ENCODE measurements at places on chromosomes 11 and 22.

DNA sequence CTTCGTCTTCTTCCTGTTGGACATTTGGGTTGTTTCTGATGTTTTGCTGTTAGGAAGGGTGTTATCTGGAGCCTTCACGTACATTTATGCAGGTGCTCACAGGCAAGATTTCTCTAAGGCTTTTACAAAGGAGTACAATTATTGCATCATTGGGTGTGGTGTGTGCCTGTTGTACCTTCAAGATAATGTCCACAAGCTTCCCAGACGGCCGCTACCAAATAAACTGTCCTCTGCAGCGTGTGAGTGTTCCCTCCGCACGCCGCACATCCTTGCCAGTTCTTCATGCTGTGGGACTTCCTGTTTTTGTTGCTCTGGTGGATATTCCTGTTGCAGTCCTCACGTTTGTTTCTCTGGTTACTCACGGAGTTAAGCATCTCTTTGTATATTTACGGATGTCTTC lies 133.3 kb downstream of the TBC1D22A start:
- no peak for DNase-seq

GRCh38 chr11:88360141-88360540 lies 22.6 kb upstream of the CTSC start:
- no peak for DNase-seq

- DNase-seq = peak; percentile 68
Observed at GRCh38 chr11:78253797-78254196, 65.1 kb downstream of the USP35 start.

GRCh38 chr22:32932176-32932575 lies 126.0 kb downstream of the SYN3 start:
- peak; percentile 56 for DNase-seq

- DNase-seq = no peak
Observed at GRCh38 chr22:36937319-36938027, 24.0 kb downstream of the CSF2RB start.

- no peak for DNase-seq
Observed at GRCh38 chr11:107591378-107592230, 657 bp downstream of the ELMOD1 start.

DNA sequence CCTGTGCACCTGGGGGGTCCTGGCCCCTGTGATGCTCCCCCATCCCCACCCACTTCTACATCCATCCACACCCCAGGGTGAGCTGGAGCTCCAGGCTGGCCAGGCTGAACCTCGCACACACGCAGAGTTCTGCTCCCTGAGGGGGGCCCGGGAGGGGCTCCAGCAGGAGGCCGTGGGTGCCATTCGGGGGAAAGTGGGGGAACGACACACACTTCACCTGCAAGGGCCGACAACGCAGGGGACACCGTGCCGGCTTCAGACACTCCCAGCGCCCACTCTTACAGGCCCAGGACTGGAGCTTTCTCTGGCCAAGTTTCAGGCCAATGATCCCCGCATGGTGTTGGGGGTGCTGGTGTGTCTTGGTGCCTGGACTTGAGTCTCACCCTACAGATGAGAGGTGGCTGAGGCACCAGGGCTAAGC lies 20.0 kb upstream of the TALDO1 start:
- DNase-seq = no peak

DNA sequence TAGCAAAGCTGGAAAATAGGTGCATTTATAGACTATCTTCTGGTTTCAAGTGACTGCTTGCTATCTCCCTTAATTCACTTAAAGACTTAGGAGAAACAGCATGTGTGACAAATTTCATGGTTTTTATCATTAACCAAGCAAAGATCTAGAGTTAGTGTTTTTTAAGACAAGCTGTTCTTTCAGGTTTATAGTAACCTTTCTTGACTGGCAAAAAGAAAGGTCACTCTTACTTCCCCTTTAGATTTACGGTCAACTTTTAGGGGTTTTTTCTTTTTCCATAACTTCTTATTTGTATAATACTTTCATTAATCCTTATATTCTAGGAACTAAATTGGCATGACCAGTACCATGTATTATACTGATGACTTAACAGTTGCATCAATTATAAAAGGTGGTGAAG lies 46.6 kb downstream of the KDM2A start:
- no peak for DNase-seq

- peak; percentile 78 for DNase-seq
Observed at GRCh38 chr11:123122341-123122740, 60.4 kb upstream of the HSPA8 start.

DNA sequence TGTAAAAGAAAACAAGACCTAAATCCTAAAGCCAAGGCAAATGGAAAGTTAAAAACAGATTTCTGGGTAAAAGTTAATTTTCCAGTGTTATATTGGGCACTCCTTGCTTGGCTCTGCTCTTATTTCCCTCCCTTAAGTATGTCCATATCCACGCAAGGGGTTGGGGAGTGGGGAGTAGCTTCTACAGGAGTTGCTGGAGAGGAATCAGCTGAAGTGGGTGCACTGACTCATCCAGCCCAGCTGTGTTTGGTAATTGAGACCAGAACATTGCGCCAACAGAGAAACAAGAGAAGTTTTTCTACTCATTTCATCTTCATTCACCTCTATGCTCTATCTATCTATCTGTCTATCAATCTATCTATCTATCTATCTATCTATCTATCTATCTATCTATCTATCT lies 298.4 kb upstream of the PDGFD start:
- peak; percentile 81 for DNase-seq

GRCh38 chr11:93192163-93192562 lies 5.6 kb downstream of the SLC36A4 start:
- no peak for DNase-seq

GRCh38 chr11:35171226-35171625 lies 32.3 kb downstream of the CD44 start:
- no peak for DNase-seq

- DNase-seq = no peak
Observed at GRCh38 chr11:109894242-109894641, 198.9 kb upstream of the ZC3H12C start.

DNA sequence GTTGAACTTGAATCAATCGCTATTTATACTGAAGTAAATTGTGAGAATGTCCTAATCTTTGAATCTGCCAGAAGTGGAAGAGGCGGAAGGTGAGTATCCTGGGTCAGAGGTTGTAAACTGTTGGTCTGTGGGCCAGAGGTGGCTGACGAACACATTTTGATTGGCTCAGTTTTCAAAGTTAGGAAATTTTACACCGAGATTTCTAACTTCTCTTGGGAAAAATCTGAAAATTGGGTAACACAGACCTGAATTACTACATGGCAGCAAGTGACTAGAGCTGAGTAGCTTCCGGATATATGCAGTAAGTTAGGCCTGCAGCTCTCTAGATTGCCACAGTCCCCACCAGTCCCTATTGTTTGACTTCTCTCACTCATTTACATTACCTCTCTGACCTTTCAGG lies 56.8 kb upstream of the ALKBH3 start:
- DNase-seq = no peak
